ENCODE measurements at places on chromosomes 7 and 10.

GRCh38 chr7:107036535-107036934 lies 8.0 kb upstream of the PRKAR2B start:
- DNase-seq, result no peak

DNA sequence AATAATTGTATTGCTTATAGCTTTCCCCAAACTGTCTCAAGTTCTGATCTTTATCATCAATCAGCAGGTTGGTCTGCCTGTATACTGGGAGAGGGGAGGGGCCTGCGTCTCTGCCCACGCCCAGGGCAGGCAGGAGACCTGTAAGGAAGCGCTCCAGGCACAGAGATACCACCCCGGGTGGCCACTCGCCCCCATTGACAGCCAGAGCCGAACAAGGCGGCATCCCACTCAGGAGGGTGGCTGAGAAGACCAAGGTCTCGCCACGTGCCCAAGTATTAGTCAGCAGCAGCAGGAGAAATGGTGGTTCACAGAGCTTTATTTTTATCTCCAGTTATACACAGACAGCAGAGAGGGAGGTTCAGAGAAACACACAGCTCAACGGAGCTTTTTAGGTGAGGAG lies 7.2 kb downstream of the STK32C start:
- no peak for DNase-seq

DNA sequence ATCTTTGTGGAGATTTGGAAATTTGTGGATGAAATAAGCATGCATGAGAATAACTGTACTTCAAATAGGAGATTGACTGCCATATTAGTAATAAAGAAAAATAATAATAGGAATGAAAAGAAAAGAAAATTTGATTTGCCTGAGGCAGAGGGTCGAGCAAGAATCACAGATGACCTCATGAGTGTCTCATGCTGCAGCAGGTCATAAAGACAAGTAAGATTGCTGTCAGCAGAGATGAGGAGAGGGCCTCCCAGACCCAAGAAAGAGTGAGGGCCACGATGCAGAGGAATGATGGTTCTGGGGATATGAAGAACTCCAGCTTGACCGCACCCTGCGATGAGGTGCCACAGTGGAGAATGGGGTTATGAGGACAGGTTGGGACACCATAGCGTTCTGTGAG lies 39.2 kb downstream of the TOMM7 start:
- no peak for DNase-seq

GRCh38 chr10:104406715-104407650 lies 53.4 kb downstream of the CFAP58 start:
- DNase-seq, result no peak

GRCh38 chr10:110985497-110986275 lies 66.3 kb downstream of the SHOC2 start:
- no peak for DNase-seq

- DNase-seq, result no peak
These were observed 120.8 kb upstream of the HPS1 start for GRCh38 chr10:98567391-98568133.

GRCh38 chr7:8442051-8442813 lies 8.8 kb downstream of the NXPH1 start:
- peak; percentile 4 for DNase-seq

DNA sequence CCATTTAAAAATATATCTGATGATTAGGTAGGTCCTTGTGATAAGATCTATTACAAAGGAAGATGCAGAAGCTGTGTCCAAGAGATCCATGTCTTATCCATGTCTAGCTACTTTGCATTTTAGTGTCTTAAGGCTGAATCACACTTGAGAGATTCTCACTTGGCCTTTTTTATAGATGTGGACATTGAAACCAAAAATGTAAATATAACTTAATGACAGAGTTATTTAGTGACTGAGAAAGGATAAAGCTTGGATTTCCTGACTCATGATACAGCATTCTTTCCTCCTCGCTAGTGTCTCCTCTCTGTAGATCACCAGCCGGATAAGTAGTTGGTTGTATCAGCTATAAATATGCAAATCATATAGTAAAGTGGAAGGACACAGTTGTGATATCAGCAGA lies 23.3 kb downstream of the INHBA start:
- no peak for DNase-seq

- DNase-seq, result peak; percentile 18
These were observed 409.8 kb upstream of the ZMIZ1 start for GRCh38 chr10:78658645-78659597.

DNA sequence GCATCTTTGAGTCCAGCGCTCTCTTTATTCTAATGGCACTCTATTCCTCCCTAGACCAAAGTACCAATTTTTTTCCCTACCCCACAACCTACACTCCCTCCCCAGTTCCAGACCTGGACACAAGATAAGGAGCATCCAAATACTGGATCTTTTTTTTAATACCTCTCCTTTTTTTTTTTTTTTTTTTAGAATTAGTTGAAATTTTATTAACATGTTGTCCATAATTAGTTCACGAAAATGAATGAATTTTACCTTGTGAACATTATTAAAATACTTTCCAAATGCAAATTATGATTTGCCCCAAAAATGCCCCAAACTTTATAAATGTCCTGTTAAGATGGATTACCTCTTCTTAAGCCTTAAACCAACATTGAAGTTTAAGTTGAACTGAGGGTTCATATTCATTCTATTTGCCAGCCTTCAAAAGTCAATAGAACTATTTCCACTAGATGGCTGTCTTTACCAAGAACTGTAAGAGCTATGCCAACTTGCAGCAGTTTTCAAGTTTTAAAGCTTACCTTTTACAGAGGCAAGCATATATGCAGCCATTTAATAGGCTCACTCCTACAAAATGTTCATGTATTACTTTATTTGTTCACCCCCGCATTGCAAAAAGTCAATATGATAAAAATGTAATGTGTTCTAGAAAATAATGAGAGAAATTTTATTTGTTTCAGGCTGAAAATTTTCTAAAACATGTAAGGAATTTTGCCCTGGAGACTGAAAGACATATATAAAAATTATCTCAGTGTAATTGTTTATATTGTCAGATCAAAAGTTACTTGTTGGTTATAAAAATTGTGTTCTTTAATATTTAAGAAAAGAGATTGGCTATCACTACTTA lies 39.7 kb upstream of the TNKS2 start:
- DNase-seq, result peak; percentile 67

- DNase-seq, result no peak
These were observed 38.4 kb upstream of the IKZF1 start for GRCh38 chr7:50265968-50266634.

DNA sequence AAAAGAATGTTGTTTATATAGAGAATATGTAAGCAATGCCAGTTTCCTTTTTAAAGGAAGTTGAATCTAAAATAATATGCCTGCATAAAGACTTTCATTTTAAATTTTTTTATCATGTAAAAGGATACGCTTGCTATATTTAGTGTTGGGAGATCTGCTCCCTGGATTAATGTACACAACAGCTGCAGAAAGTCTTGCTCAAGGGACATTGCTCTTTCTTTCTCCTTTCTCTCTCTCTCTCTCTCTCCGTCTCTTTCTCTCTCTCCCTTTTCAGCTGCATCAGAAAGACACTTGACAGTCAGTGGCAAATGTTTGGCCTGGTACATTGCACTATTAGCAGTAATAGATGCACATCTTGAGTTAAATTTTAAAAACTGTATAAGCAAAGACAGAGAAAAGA lies 739 bp downstream of the MYPN start:
- DNase-seq, result no peak

DNA sequence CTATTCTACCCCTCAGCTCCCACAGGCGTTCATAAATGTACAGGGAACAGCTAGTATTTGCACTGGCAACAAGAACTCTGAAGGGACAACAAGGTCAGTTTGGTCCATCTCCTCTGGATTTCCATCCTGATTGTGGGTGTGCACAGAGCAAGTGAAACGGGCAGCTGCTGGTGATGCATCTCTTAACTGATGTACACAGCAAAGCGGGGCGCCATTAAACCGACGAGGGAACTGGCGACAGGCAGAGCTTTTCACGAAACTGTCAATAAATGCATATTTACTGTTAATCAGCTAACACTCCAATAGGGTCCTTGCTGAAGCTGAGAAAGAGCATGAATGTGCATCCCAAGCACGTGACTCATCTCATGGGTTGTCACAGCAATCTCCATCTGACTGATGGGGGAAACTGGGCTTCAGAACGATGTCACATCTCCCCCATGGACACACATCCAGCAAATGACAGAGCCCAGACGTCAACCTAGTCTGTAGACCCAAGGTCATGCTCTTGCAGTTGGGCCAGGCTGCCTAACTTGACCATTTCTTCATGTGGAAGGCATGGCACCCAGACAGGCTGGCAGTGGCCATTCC lies 54.2 kb downstream of the FAM53B start:
- no peak for DNase-seq

DNA sequence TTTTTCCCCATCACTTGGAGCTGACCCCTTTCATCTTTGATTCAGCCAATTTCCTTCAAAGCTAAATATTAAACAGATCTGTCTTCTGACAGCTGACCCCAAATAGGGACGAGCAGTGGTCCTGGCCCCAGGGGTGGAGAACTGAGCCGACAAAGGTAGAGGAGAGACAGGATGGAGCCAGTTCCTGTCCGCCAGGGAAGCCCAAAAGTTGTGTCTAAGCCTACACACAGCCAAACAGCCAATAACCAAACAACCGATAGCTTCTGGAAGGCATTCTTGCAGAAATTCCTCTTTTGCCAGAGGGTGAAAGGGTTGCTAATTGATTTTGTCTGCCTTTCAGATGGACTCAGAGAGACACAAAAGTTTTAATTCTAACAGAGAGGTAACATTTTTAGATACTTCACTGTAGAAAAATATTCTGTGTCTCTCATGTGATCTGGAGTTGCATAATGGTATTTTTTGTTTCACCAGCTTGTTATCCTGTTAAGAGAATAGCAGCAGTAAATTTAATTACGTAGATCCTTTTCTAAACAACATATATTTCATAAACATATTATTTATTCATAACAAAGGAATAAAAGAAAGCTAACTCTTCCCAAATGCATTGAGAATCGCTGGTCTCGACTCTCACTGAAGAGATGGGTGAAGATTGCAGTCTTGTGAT lies 161.7 kb upstream of the LYZL1 start:
- DNase-seq, result no peak

DNA sequence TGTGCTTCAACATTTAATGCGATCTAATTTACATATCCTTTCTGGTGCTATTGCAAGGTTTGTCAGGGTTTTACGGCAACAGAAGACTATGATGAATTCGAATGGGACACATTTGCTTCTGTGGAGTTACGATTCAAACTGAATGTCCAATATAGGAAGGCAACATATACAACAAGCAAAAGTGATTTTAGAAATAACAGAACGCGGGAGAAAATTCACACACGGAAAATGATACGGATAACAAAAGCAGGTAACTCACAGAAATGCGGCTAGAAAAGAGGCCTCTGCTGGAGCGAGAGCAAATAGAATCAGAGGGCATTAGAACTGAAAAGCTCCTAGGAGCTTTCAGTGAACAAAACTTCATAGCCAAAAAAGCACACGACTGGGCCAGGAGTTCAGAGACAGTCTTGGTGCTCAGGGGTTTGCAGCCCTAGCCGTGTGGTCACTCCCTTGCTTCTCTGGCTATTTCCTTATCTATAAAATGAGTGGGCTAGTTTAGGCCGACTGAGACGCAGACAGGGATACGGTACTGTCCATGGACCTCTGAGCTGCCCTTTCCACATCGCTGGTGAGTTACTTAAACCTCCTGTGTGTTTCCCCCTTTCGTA lies 557 bp upstream of the TAX1BP1 start:
- no peak for DNase-seq

- no peak for DNase-seq
These were observed 107.1 kb downstream of the RNF32 start for GRCh38 chr7:156747718-156748117.

GRCh38 chr7:42931834-42932651 lies at the start of the genes MRPL32 and PSMA2:
Gene MRPL32, plus strand, starts transcription at chr7:42932376. Its CDS starts 11 bp downstream, at chr7:42932387.
Gene PSMA2, minus strand, starts transcription at chr7:42932174. Its CDS starts 16 bp downstream, at chr7:42932158.
- DNase-seq, result peak; percentile 97

GRCh38 chr10:96072674-96073073 lies 29.3 kb downstream of the CCNJ start:
- DNase-seq, result no peak

GRCh38 chr10:102492983-102493382 lies 9.5 kb downstream of the ACTR1A start:
- no peak for DNase-seq

Data from B cell (primary cell).